ENCODE measurements at places on chromosomes 6 and 20.

- DNase-seq, result no peak
These were observed 77.6 kb upstream of the PMEPA1 start for GRCh38 chr20:57787151-57787989.

- DNase-seq, result no peak
These were observed 194.2 kb downstream of the SLC35F1 start for GRCh38 chr6:118101220-118101619.

DNA sequence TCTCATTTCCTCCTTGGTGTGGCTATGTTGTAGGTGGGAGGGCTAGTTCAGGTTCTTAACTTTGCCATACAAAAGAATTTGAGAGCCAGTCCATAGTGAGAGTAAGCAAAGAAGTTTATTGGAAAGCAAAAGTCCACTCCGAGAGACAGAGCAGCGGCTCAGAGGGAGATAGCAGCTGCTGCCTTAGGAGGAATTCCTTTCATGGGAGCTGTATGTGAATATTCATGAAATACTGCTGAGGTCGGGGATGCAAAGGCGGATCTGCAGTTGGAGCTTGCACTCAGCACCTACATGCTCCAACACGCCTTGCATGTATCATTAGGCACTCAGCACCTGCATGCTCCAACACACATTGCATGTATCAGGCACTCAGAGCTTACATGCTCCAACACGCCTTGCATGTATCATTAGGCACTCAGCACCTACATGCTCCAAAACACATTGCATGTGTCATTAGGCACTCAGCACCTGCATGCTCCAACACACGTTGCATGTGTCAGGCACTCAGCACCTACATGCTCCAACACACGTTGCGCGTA is 54.9 kb downstream of the CDH4 start:
- no peak for DNase-seq

DNA sequence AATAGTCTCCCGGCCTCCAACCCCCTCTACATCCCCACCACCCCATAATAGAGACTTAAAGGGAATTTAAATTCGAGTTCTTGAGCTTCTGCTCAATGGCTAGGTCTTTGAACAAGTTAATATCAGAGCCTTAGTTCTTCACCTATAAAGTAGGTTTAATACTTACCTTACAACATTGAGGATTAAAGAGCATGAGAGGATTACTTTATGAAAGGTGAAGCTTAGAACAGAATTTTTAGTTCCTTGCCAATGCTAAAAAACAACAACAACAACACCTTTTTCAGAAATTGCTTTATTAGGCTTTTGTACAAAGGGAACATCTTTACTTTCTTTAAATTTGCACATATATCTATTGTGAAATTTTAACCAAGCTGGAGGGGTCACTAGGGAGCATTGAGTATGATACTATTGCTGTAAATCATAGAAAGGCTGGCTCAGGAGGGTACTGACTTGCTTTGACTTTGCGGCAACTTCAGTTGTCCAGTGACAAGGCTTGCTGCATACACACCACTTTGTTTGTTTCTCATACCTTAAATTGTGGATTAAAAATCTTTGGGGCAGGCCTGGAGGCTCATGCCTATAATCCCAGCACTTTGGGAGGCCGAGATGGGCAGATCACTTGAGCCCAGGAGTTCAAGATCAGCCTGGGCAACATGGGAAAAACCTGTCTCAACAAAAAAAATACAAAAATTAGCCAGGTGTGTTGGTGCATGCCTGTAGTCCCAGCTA is 9.7 kb downstream of the TOP1 start:
- DNase-seq, result no peak

- peak; percentile 61 for DNase-seq
These were observed 30.0 kb upstream of the QKI start for GRCh38 chr6:163384510-163384909.

- no peak for DNase-seq
These were observed 36.8 kb downstream of the STK35 start for GRCh38 chr20:2138396-2138795.
